ENCODE measurements at places on chromosomes 4 and X.

DNA sequence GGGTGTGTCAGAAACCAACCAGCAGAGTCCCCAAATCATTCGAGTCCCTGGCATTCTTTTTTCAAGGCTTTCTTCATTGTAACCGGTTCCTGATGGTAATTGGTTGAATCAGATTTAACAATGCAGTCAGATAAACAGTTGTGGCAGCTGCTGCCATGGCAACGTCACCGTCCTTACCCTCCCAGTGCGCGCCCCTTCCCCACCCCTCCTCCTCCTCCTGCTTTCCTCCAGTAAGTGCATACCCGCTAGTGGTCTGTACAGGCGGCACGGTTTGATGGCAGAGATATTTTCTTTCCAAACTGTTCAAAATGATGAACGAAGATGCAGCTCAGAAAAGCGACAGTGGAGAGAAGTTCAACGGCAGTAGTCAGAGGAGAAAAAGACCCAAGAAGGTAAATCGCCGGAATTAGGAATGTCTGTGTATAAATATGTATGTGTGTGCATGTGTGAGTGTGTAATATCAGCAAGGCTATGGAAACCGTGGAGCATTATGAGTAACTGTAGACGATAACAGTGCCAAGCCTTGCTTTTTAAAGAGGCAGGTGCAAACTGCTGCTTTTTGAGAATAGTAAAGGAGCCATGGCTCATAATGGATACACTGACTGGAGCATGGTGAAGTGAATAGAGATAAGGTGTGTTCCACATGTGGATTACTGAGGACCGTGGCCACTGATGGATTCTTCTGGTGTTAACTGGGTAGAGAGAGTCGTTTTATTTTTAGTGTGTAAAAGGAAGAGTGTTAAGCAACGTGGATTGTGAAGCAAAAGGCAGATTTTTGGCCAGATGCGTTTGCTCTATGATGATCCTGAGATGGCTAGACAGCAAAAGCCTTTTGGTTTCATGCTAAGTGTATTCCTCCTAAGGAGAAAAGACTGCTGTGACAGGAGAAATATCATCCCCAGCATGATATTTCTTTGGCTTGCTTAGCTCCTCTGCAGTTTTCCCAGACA is at the start of gene ANK2:
TSS of gene ANK2 (plus strand) at position 233 of the 950 bp plus-strand sequence. CDS start at position 309, 76 bp downstream.
- no peak for DNase-seq

DNA sequence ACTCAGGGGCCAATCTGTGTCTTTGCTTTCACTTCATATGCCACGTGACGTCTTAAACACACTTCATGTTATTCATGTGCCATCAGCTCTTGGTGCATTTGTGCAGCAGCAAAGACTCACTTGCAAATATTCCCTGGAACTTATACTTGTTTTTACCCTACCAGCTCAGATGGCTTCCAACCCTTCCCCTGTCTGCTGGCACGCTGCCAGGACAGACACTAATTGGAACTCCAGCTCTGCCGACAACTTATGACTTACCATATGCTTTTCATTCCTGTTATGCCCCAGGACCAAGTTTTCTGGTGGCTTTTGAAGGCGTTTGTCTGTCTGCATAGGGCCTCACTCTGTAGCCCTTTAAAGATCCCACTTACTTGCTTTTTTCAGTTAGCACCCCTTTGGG is 261.7 kb upstream of the GNPDA2 start:
- no peak for DNase-seq

GRCh38 chrX:3501833-3502535 is 155.5 kb upstream of the MXRA5 start:
- no peak for DNase-seq

DNA sequence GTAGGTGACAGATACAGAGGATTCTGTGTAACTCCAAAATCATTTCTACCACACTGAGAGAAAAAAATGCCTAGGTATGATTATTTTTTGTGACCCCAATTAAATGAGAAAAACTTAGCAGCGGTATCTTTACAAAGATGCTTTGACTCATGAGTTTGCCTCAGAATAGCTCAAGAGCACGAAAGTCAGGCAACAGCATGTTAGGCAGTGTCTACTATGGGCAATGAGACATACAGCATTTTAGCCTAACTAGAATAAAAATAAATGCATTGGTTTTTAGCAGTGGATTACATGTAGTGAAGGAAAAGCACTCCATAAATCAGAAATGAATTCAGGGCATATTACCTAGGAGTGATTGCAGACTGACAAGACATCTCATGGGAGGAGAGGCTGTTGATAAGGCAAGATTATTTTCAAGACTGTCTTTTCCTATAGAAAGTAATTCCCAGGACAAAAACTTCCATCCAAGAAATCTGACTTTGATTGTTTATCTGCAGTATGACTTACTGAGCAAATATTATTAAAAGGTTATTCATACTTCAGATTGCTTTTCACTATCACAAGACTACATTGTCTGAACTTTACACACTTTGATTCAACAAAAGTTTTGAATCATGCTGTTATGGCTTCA is 3.6 kb downstream of the ANXA10 start:
- DNase-seq, result no peak

GRCh38 chr4:81550388-81550859 is 78.7 kb upstream of the RASGEF1B start:
- no peak for DNase-seq

- DNase-seq, result no peak
Observed at GRCh38 chr4:41396869-41397268, 140.1 kb downstream of the UCHL1 start.

- no peak for DNase-seq
Observed at GRCh38 chrX:3518870-3519269, 172.4 kb upstream of the MXRA5 start.

DNA sequence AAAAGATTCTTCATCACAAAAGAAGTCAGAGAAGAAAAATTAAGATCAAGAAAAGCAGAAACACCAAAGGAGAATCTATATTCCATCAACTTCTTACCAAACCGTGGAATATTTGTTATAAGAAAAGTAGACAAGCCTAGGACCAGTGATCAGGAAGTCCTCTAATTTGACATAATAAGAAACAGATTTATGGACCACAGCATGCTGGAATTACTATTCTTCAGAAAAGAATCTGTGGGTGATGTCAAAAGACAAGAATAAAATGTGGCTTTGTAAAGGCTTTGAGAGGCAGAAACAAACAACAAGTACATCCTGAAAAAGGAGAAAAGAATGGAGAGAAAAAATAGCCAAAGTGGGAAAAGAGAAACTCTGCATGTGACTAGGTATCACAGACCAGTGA is 123.3 kb downstream of the SLC10A7 start:
- DNase-seq, result no peak

DNA sequence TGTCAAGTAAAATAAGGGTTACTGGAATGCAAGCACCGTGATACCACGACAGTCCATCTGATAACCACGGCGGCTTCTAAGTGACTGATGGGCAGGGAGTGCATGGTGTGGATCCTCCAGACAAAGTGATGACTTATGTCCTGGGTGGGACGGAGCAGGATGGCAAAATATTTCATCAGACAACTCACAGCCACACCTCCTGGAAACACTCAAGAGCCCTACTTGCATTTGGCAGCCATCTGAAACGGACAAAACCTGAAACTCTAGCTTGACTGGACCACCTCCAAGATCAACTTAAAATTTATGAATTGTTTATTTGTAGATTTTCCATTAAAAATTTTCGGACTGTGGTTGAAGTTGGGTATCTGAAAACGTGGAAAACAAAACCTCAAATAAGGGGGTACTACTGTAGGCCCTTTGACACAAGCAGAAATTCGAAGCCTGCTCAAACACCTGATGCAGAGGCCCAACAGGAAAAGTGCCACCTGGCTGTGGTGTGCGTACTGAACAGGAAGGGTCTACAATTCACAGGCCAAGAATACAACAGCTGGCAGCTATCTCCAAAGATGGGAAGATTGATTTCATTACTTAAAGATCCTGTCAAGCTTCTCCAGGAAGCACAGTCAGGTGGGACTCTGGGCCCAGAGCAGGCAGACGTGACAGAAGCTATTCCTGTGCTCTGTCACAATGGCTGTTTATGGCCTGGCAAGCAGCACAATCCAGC is 26.0 kb downstream of the LRIT3 start:
- no peak for DNase-seq

- DNase-seq, result no peak
Observed at GRCh38 chr4:132065940-132066495, 1083.1 kb upstream of the PCDH10 start.

DNA sequence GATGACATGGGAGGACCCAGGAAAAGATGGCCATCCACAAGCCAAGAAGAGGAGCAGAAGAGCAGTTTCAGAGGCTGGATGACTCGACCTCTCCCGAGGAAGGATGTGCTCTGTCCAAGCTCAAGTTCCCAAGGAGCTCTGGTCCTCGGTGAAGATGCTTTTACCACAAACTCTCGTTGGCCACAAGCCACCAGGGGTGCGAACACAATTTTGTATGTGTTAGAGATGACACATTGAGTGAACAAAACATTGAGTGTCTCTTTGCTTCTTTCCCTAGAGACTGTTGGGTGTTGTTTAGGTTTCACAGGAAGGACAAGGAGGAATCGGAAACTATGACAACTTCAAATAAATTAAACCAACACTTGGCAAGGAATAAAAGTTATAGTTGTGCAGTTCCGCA is 26.3 kb downstream of the FGFBP1 start:
- no peak for DNase-seq

GRCh38 chr4:121898150-121898549 is 27.9 kb upstream of the BBS7 start:
- DNase-seq, result no peak

- DNase-seq, result no peak
Observed at GRCh38 chrX:115561605-115562479, 868 bp downstream of the PLS3 start.

DNA sequence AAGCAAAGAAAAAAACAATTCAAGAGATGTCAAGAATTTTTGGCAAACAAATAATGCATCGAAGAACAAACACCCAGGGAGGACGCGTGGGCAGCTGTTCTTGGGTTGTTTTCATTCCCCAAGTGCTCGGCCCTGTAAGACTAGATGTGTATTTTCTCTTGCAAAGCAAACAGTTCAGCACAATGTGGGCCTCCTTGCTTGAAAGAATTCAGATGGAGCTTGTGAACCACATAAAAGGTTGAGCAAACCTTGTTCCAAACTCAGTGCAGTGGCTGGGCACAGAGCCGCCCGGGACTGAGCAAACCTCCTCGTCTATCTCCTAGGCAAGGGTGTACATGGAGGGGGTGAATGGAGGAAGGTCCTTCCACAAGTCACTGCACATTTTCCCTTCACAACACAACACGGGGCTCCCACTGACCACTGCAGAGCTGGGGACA is 82.4 kb downstream of the HTRA3 start:
- DNase-seq, result no peak

- no peak for DNase-seq
Observed at GRCh38 chrX:129934952-129935351, 29.0 kb downstream of the UTP14A start.

- no peak for DNase-seq
Observed at GRCh38 chr4:126123611-126124325, 809.0 kb downstream of the FAT4 start.

- no peak for DNase-seq
Observed at GRCh38 chr4:86586626-86587380, 7.3 kb upstream of the PTPN13 start.

- DNase-seq, result no peak
Observed at GRCh38 chrX:17680732-17681413, 56.4 kb upstream of the SCML1 start.

GRCh38 chr4:162010362-162010761 is 153.4 kb downstream of the FSTL5 start:
- no peak for DNase-seq

- DNase-seq, result no peak
Observed at GRCh38 chr4:145786261-145786660, 106.3 kb downstream of the C4orf51 start.

GRCh38 chr4:165222651-165222994 is 15.3 kb downstream of the KLHL2 start:
- DNase-seq, result no peak

- DNase-seq, result no peak
Observed at GRCh38 chr4:124640022-124640730, 72.4 kb downstream of the ANKRD50 start.

- DNase-seq, result no peak
Observed at GRCh38 chrX:55758033-55758432, 40.5 kb downstream of the RRAGB start.

DNA sequence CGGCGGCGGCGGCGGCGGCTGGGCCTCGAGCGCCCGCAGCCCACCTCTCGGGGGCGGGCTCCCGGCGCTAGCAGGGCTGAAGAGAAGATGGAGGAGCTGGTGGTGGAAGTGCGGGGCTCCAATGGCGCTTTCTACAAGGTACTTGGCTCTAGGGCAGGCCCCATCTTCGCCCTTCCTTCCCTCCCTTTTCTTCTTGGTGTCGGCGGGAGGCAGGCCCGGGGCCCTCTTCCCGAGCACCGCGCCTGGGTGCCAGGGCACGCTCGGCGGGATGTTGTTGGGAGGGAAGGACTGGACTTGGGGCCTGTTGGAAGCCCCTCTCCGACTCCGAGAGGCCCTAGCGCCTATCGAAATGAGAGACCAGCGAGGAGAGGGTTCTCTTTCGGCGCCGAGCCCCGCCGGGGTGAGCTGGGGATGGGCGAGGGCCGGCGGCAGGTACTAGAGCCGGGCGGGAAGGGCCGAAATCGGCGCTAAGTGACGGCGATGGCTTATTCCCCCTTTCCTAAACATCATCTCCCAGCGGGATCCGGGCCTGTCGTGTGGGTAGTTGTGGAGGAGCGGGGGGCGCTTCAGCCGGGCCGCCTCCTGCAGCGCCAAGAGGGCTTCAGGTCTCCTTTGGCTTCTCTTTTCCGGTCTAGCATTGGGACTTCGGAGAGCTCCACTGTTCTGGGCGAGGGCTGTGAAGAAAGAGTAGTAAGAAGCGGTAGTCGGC is 528 bp downstream of the FMR1 start:
- peak; percentile 48 for DNase-seq

DNA sequence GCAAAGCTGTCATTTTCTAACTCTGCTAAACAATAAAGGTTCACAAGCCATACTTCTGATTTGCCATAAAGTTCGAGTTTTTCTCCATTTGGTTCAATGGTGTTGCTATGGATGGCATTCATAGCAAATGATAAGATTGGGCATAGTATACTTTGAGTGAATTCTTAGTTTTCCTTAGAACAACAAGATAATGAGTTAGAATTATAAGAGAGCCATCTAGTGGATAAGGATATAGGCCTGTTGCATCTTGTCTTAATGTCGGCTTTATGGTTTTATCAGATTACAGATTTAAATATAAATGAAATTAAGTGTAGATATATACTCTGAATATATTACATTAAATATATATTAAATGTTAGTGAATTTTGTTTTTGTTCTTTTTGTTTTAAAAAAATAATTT is 644.6 kb downstream of the IL1RAPL1 start:
- no peak for DNase-seq

- DNase-seq, result no peak
Observed at GRCh38 chrX:118595501-118596042, 100.0 kb downstream of the DOCK11 start.

GRCh38 chrX:24874604-24875247 is 141.0 kb downstream of the ARX start:
- no peak for DNase-seq

- no peak for DNase-seq
Observed at GRCh38 chr4:184762100-184762499, 28.2 kb upstream of the CENPU start.

DNA sequence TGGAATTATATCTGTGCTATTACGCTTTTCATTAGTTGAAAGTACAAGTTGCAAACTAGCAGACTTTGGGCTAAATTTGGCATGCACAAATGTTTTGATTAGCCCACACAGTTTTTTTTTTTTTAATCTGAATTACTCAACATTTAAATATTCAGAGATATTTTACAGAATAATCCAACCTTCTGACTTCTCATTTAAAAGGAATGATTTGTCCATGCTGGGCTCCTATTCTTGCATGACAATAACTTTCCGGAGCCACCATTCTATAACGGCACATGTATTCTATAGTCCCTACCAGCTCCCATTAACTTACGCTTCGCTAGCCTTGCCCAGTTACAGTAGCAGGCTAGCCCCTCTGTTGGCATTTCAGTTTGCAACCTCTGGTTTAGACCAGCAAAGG is 219.3 kb upstream of the FTHL17 start:
- no peak for DNase-seq

GRCh38 chrX:78548012-78548411 is 111.1 kb downstream of the RTL3 start:
- DNase-seq, result no peak

Measured in memory B cell (primary cell).